Thyroid gland (tissue), 4 donors: ENCODE measurements at places on chromosomes 12 and 14.

GRCh38 chr12:5094986-5095385, 51.3 kb downstream of the KCNA5 start:
- DNase-seq, result no peak

GRCh38 chr12:48413388-48413787, 59.0 kb upstream of the ANP32D start:
- DNase-seq, result no peak

GRCh38 chr14:37594971-37595808, at the start of the genes FOXA1 and TTC6:
TSS of gene FOXA1 (minus strand) at chr14:37595249. CDS start at chr14:37594972, 277 bp downstream.
TSS of gene TTC6 (plus strand) at chr14:37595629. CDS start at chr14:37622065, 26,436 bp downstream.
- DNase-seq, result no peak

- DNase-seq, result peak; percentile 4
Measured at GRCh38 chr14:79551523-79551922, 659.8 kb downstream of the DIO2 start.

GRCh38 chr14:91509083-91509877, 830 bp downstream of the PPP4R3A start:
- DNase-seq, result peak; percentile 40

GRCh38 chr12:53757101-53757770, 5.5 kb upstream of the CISTR start:
- DNase-seq, result peak; percentile 79

- no peak for DNase-seq
Measured at GRCh38 chr12:114404926-114405518, 922 bp downstream of the TBX5 start.

GRCh38 chr12:121514184-121514742, 66.6 kb downstream of the KDM2B start:
- no peak for DNase-seq

GRCh38 chr14:63517354-63517753, 25.8 kb downstream of the PPP2R5E start:
- DNase-seq, result no peak

GRCh38 chr12:75820848-75821578, 210.6 kb downstream of the PHLDA1 start:
- peak; percentile 31 for DNase-seq

- no peak for DNase-seq
Measured at GRCh38 chr12:46259071-46259470, 9.8 kb downstream of the SLC38A1 start.

DNA sequence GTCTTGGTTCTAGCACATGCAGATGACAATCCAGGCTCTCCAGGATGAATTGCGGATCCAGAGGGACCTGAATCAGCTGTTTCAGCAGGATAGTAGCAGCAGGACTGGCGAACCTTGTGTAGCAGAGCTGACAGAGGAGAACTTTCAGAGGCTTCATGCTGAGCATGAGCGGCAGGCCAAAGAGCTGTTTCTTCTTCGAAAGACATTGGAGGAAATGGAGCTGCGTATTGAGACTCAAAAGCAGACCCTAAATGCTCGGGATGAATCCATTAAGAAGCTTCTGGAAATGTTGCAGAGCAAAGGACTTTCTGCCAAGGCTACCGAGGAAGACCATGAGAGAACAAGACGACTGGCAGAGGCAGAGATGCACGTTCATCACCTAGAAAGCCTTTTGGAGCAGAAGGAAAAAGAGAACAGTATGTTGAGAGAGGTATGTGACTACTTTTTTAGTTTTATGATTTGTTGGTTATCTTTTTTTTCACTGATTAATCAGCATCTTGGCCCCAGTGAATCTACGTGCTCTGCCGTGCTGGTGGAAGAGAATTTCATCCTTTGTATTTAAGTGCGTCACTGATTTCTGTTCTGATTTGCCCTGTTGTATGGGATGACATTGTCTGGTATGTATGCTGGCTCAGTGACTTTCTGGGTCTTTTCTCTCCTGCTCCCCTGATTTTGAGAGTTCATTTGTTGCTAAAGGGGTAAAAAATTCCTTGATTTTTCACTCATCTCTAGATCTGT, 92.3 kb downstream of the ERC1 start:
- DNase-seq, result no peak

DNA sequence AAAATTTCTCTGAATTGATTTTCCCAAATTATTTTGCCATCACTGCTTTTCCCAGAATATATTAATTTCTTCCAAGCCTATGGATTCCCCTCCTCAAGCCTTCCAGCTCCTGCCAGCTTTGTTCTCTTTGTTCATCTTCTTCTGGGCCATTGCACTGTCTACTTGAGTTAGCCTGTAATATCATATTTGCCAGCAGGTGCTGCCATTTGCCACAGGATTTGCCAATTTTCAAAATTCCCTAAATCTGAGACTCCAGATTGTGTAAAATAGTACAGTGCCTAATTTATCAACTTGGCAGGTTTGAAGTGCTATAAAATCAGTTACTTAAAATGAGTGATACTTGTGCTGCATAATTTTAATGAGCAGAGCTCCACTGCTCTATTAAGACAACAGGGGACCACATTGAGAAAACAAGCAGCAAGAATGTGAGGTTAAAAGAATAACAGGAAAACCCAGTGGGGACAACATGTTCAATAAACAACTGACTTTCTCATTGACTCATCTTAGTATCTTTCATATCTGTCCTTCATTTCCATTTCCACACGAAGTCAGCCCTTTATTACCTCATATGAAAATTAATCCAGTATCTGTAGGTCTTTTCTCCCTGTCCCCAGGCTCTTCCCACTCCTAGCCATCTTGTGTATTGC, 84.6 kb upstream of the CCDC196 start:
- DNase-seq, result peak; percentile 3

GRCh38 chr12:114834621-114835020, 150.6 kb upstream of the TBX3 start:
- DNase-seq, result no peak

DNA sequence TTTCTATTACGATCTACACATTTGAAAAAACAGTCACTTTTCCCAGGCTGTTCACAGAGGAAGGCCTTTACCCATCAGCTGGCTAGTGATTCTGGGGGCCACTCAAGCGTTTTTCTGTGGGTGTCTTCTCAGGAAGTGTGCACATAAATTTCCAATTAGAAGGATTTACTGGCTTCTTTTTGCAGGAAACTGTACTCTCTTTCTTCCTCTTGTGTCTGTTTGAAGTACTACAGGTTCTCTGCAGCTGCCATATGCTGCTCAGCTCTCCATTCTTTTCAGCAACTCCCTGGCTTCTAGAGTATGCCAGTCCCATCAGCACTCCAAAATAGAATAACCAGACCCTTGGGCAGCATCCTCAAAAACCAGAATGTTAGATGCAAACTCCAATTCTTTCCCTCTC, 110.4 kb upstream of the NAV3 start:
- no peak for DNase-seq

DNA sequence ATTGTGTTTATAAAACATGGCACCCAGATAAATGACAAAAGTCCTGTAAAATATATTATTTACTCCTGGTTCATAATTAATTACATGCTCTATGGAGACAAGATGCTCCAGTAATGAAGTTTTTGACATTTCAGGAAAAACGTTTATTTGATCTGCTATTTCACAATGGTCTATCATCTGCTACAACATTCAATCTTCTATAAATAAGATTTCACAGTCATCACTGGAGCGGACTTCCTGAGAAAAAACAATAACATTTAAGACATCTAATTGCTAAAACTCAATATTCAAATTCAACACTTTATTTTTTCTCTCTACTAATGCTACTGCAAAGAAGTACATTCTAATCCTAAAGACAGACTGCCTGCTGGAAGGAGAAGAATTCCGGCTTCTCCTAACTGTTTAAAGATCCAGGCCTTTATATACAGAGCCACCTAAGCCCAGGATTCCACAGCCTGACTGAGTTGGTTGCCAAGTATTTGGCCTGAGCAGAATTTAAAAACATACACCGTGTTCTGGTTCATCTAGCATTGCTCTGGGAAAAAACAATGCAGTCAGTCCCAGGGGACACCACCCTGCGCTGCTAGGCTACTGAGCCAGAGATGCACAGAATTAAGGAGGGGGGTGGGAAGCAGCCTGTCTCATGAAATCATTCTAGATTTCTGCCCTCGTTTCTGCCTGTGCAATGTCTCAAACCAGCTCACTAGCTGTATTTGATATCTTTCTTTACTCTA, 58.0 kb downstream of the TMTC1 start:
- DNase-seq, result peak; percentile 59

GRCh38 chr14:87745507-87746118, 247.4 kb downstream of the GALC start:
- DNase-seq, result peak; percentile 48

DNA sequence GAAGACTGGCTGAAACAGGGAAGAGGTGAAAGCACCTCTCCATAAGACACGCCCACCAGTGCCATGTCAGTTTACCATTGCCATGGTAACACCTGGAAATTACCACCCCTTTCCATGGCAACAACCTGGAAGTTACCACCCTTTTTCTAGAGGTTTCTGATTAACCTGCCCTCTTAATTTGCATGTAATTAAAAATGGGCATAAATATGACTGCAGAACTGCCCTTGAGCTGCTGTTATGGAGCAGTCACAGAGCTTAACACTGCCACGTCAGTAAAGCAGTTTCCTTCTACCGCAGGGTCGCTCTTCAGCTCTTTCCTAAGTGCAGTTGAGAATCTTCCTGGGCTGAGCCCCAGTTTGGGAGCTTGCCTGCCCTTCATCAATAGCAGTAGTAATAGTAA, 55.2 kb downstream of the RASSF3 start:
- peak; percentile 45 for DNase-seq

DNA sequence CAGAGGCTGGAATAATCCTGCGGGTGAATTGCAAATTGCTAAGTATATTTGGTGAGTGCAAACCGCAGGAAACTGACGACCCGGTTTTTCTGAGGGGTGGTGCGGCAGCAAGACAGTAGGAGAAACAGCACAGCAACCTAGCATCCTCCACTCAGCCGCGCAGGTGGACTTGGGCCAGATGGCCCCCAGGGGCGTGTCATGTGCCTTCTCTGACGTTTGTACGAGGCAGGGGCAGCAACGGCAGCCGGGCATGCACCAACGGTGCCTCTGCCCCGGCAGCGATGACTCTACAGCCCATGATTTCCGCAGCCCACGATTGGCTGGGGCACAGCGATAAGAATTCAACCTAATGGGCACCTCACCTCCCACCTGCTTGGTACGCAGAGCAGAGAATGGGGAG, 11.1 kb upstream of the CLEC2A start:
- DNase-seq, result no peak

DNA sequence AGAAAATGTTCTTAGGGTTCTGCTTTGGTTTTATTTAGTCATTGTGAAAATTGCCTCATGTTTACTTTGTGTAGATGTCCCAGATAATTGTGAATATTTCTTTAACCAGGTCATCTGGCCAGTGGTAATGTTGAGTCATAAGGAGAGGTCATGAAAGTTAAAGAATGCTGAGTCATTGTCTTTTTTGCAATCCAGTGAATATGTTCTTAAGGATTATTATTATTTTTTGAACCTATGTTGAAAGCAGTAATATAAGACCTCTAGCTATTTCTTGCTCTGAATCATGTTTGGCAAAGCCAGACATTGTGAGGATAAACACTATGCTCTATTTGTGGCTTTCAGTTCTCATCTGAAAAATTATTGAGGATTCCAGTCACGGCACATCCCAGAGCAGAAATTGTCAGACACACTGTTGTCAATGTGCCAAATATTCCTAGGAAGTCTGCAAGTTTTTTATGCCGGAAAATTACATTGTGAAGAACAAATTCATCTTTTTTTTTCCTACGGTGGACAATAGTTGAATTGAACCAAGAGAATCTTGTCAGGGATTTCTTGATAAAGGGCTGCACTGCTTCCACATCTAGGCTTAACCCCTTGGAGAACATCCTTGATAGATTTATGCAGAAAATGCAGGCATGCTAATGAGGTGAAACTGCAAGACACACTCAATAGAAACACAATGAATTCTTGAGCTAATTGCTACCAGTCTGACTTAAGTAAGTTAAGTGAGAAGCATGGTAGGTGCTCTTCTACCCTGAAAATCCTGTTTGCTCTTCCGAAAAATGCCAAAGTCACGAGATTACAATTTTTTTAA, 369.6 kb downstream of the ATP23 start:
- no peak for DNase-seq

GRCh38 chr14:55291480-55292081, 20.4 kb downstream of the FBXO34 start:
- no peak for DNase-seq

- DNase-seq, result no peak
Measured at GRCh38 chr12:109727039-109727723, 13.6 kb downstream of the FAM222A start.

DNA sequence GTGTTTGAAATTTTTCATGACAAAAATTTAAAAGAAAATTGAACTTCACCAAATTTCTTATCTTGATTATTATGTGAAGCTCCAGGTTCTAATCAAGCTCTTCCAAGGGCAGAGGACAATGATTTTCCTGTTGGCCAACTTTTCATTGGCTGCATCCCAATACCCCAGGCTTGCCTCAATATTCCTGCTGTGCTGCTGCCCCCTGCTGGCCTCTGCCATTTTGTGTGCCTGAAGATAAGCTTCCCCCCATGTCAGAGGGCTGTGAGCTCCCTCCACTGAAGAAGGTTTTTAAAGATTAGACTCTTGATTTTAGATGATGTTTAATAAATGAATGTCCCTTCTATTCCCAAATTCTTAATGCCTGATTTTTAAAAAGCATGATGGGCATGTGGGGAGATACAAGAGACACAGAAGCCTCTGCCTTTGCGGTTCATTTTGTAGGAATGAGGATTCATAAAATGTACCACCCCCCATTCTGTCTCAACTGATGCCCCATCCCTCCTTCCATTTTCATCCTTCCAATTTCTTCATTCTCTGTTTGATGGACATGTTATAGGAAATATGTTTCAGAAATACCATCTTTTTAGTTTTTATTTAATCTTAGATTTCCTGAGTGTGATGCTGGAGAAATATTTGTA, 76.7 kb upstream of the RGS6 start:
- peak; percentile 71 for DNase-seq

DNA sequence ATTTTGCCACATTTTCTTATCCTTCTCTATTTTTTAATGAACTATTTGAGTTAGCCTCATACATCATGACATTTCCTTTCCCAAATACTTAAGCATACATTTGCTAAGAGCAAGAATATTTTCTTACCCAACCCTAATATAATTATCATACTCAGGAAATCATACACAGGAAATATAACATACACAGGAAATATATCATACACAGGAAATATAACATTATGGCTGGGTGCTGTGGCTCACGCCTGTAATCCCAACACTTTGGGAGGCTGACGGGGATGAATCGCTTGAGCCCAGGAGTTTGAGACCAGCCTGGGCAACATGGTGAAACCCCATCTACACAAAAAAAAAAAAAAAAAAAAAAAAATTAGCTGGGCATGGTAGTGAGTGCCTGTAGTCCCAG, 4.9 kb downstream of the NCKAP1L start:
- no peak for DNase-seq
